ENCODE measurements at places on chromosomes 13 and 19.

GRCh38 chr19:36009220-36009619 lies 607 bp upstream of the SYNE4 start:
- no peak for DNase-seq

DNA sequence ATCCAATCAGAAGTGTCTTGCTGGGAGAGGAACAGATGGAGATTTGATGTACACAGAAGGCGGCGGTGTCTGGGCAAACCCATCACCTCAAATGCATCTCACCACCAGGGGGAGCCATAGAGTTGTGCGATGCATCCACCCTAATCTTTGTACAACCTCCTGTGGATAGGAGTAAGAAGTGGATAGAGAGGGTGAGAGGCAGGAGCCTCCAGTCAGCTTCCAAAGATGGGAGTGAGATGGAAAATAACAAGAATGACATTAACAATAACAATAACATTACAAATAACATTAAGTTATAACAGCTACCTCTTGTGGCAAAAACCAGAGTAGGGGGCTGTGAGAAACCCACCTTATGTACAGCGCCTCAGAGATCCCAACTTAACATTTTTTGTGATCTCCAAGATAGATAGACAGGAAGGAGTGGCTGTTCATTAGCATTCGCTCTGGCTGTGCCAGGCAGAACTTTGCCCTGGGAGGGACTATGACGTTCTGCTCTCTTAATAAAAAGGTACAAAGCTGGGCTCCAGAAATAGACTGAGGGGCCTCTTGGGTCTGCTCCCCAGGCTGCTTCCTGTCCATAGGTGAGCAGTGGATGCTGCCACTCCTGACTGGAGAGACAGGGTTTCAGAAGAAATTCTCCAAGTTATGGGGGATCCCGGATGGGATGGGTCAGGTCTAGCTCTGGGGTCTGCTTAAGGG lies 5.2 kb upstream of the CEACAM18 start:
- peak; percentile 25 for DNase-seq

GRCh38 chr13:30443957-30444404 lies 21.7 kb downstream of the UBE2L5 start:
- DNase-seq: no peak

GRCh38 chr13:35923347-35923746 lies 207.8 kb downstream of the DCLK1 start:
- DNase-seq: no peak

DNA sequence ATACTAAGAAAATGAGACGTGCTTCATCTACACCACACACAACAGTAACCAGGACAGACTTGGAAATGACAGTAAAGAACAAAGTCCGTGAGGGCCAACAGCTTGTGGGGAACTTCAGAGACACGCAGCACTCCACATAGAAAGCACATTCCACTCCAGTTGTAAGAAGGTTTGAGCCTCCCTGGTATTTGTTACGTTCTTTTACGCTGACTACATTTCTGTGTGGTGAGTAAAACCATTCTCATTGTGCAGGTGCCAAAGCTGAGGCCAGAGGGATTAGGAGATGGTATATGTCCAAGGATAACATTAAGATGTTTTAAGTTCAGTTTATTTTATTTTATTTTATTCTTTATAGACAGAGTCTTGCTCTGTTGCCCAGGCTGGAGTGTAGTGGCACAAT lies 1189.9 kb downstream of the UQCRFS1 start:
- no peak for DNase-seq

GRCh38 chr13:38384171-38384570 lies 34.5 kb downstream of the UFM1 start:
- no peak for DNase-seq

DNA sequence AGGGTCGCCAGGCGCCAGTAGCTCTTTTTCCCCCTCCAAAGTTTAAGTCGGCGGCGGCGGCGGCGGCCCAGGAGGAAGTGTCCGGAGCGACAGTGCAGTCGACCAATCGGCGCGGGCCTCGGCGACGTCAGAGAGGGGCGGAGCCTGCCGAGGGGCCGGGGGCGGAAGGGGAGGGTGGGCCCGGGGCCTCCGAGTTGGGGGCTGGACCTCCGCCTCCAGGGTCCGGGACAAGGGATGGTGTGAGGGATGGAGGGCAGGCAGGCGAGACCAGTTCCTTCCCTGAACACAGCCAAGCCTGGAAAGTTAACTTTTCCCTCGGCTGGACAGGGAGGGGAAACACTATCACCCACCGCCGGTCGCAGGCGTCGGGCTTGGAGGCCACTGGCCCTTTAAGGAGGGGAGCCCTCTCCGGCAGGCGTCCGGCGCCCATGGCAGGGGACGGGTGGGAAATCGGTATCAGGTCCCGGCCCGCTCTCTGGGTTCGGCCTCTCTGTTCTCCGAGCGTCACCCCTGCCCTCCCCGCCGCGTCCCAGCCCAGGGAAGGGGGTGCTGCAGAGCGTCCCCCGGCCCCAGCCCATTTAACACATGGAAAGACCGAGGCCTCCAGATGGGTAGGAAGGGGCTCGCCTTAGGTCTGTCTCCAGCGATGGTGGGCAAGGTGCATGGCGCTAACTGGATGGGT lies at the start of gene PRKD2:
Gene PRKD2, minus strand, starts transcription at position 81 of the 682 bp plus-strand sequence. CDS start 744 bp downstream, outside the sequence.
- DNase-seq: no peak

DNA sequence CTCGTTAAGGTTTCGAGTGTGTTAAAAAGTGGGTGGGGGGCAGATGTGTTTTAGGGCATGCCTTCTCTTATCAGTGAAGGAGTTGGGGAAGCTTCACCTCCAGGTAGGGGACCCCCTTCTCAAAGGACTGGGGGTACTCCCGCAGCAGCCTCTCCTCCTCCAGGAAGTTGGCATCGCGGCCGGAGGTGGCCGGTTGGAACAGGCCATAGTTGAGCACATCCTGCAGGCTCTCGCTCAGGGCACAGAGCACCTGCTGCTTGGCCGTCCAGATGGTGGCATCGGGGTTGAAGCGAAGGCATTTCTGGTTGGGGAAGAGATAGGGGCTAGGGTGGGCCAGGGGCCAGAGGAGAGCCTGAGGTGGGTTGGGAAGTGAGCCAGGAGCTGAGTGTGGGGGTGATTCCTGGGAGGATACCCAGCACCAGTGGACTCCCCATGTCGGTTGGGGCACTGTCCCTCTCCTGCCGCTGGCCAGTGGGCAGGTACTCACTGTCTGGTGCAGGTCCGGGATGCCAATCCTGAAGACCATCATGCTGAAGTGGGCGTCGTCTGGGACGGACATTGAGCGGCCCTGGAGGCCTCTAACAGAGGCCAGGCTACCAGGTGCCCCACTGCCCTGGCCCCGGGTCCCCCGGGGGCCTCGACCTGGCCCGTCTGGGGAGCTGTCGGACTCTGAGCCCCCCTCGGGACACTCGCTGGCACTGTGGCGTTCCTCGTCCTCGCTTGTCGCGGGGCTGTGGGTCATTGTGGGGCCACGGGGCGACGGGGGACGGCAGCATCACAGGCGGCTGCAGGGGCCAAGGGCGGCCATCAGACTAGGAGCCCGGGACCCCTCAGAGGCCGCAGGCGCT lies 3.2 kb downstream of the SHANK1 start:
- no peak for DNase-seq

DNA sequence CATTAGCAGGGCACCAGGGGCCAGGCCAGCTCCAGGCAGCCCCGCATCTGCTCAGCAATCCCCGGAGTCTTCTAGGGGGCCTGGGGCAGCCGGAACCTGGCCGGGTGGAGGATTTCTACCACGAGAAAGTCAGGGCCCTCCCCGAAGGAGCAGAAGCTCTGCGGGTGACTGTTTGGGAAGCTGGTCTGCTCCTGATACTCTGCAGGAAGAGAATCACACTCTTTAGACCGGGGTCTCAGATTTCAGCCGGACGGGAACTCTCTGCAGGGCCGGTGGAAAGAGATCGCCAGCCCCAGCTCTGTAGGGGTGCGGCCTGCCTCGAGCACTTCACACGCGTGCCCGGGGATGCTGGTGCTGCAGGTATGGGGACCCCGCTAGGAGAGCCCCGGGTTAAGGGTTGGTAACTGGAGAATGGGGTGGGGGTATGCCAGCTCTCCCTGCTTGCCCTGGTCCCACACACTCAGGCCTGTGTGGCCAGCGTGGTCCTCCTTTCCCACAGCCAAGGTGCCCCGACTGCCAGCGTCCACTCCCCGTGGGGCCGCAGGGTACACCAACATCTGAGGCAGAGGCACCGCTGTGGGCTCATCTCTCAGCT lies 20.1 kb downstream of the RASA3 start:
- no peak for DNase-seq

DNA sequence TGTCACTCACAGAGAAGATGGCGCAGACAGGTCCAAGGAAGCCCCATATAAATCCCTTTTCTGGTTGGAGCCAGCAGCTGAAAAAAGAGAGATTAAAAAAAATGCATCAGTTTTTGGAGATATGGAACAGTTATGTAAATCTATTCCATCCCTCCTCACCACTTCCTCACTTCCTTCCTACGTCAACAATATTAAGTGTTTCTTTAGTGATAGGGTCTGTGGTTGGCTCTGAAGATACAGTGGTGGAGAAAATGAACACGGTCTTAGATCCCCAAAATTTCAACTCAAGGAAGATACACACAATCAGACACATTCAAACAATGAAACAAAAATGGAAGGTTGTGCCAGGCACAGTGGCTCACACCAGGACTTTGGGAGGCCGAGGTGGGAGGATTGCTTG lies 31.5 kb downstream of the ADGRE2 start:
- DNase-seq: no peak

DNA sequence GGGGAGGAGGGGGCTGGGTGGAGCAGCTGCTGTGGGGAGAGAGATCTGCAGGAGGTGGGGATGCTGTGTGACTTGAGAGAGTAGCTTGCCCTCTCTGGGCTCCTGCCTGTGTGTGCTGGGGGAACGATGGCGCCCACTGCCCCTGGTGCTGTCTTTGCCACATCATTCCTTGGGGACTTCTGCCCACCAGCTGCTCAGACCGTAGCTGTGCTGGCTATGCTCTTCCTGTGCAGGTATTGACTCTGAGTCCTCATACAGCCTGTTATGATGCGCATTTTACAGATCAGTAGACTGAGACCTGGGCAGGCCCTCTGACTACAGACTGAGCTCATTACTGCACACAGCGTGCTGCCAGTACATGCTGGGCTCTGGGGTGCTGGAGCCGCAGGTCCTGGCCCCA lies 51.1 kb downstream of the DNM2 start:
- DNase-seq: no peak

GRCh38 chr13:19860884-19861655 lies 2.4 kb downstream of the ZMYM5 start:
- no peak for DNase-seq

DNA sequence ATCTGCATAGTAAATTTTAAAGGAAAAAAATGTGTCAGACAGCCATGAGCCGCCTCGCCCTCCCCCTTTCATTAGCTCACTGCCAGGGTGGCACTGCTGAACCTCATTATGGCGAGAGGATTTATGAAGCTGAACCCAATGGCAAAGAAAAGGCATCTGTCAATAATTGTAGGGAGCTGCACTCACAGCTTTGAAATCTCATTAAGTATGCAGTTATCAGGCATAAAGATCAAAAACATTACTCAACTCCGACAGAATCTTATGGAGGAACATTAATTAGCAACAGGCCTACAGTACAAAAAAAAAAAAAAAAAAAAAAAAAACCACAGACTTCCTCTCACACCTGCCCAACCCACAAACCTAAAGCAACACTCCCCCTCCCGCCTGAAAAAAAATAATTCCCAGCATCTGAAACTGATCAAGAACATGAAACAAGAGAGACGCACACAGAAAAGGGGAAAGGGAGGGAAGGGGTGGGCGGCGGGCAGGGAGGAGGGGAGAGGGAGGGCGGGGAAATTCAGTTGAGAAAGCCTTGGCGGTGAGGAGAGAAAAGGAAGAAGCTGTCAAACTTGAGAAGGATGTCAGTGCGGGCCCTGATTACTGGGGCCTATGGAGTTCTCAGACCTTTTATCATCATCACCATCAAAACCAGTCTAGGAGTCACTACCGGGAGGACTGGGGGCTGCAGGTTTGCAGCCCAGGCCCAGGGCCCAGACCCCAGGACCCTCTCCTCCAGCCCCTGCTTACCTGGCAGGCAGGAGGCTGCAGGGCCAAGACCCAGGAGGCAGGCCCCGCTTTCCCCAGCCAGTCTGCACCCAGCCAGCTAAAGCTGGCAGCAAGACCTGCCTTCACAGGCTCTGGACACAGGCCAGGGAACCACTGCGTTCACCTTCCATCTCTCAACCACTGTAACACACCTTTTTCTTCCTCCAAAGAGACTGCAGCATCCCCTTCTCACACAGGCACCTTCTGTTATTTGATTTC lies 8.9 kb downstream of the TSHZ3 start:
- DNase-seq: no peak

GRCh38 chr13:100646030-100646673 lies 28.4 kb downstream of the TMTC4 start:
- DNase-seq: peak; percentile 17

DNA sequence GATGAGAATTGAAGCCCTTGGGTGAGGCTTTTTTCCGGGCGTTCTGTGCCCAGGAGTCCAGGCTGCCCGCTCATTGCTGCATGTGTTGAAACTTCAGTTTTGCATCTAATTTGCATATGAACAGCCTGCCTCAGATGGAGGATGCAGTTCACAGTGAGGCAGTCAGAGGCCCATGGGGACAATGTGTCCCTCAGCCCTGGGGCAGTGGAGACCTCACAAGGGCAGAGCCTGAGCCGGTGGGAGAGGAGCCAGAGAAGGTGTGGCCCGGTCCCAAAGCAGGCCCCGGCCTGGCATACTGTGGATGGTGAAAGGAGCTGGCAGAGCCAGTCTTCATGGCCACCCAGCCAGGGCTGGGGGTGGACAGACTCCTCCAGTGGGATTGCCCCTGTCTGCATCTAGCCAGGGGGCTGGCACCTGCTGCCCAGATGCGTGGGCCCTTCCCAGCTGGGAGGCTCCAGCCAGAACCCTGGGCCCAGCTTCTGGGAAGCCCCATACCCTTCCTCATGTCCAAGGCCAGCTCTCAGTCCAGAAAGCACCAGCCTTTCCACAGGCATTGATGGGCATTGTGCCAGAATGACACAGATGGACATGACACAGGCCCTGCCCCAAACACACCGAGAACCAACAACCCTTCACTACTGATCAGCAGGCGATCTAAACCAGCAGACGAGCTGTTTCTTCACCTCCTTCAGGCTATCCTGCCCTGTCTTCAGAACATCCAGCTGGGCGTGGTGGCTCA lies 32.9 kb upstream of the KCTD15 start:
- no peak for DNase-seq

GRCh38 chr13:33518452-33518851 lies 232.9 kb upstream of the STARD13 start:
- DNase-seq: no peak

- DNase-seq: no peak
Observed at GRCh38 chr19:45171211-45171623, 6.8 kb downstream of the TRAPPC6A start.

- no peak for DNase-seq
Observed at GRCh38 chr19:4365341-4365740, 22.0 kb downstream of the MPND start.

DNA sequence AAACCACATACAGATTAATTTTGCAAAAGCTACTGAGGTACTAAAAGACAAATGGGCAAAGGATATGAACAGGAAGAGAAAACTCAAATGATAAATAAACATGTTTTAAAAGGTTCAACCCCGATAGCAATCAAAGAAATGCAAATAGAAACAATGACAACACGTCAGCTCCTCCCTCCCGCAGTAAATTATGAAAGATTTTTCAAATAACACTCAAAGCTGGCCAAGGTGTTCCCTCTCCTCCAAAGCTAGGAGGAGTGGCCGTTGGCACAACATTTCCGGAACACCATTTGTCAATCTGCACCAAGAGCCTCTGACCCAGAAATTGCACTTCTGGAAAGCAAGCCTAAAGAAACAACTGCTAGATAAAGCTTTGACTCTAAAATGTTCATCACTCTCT lies 28.3 kb downstream of the INSR start:
- DNase-seq: no peak

GRCh38 chr13:31629085-31629780 lies 110.1 kb upstream of the RXFP2 start:
- DNase-seq: no peak

All from iPS DF 19.7 (cell line).